ENCODE measurements at places on chromosomes 2 and 18. TPM values are rescaled to one million over a fixed set of nuclear protein-coding genes. Genes with fewer than 3 reads are reported as not detected.

ZDBF2 gene
- total RNA-seq, result 12.0 TPM

SNRNP200 gene
- 60.5 TPM for total RNA-seq

TUBB6 gene
- total RNA-seq, result 499 TPM

G6PC2 gene
- total RNA-seq, result 1.0 TPM

RAB1A gene
- total RNA-seq, result 58.5 TPM

EVX2 gene
- total RNA-seq, result under 0.01 TPM

All from skeletal muscle tissue (tissue), 5 donors.